ENCODE measurements at places on chromosomes 3 and 15. TPM values are rescaled to one million over a fixed set of nuclear protein-coding genes. Genes with fewer than 3 reads are reported as not detected.

DNA sequence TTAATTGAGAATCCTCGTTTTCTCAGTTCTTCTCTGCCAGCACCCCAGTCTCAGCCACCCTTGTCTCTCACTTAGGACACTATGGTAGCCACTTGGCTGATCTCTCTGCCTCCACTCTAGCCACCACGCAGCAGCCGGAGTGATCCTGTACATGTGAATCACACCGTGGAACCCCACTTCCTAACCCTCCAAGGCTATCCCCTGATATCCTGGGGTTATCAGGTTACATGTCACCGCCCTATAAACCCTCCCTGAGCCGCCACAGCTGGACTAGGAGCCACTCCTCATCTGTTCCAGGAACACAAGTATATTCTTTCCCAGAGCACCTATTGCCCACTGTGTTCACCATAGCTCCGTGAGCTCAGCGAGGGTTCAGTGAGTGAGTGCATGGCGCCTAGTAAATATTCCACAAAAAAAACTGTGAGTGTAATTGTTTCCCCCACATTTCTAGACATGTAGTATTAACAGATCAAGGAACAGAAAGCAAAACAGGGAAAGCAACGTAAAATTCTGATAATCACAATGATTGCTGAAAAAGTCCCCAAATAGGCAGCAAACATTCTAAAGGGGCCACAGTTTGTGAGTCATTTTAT is 661 bp upstream of the PARP14 start:
- no peak for DNase-seq

GRCh38 chr3:177035676-177036075 is 161.6 kb downstream of the TBL1XR1 start:
- DNase-seq = no peak

- DNase-seq = no peak
Measured at GRCh38 chr15:80034629-80035028, 24.8 kb upstream of the ZFAND6 start.

Gene SPINT1
- total RNA-seq = 1.7 TPM

Gene MCF2L2
- total RNA-seq = 3.6 TPM

GRCh38 chr3:51675201-51675611 is 4.2 kb downstream of the TEX264 start:
- DNase-seq = no peak

DNA sequence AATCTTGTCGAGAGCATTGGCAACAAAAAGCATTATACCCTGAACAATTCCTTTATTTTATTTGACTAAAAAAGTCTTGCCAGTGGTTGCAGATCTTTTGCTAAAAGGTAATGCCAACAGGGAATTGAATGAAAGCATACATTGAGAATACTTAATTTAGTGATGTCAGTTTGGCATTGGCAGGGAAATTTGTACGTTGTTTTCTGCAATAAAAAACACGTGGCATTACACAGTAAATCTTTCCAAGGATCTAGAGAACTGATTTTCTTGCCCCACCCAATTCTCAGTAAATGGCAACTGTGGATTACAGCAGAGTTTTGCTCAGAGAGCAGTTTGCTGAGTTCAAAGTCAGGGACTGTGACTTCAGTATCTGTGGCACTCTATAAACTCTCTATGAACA is 38.3 kb upstream of the IGSF10 start:
- DNase-seq = no peak

Gene AADAC
- not detected for total RNA-seq

Gene KBTBD8
- total RNA-seq = 8.3 TPM

DNA sequence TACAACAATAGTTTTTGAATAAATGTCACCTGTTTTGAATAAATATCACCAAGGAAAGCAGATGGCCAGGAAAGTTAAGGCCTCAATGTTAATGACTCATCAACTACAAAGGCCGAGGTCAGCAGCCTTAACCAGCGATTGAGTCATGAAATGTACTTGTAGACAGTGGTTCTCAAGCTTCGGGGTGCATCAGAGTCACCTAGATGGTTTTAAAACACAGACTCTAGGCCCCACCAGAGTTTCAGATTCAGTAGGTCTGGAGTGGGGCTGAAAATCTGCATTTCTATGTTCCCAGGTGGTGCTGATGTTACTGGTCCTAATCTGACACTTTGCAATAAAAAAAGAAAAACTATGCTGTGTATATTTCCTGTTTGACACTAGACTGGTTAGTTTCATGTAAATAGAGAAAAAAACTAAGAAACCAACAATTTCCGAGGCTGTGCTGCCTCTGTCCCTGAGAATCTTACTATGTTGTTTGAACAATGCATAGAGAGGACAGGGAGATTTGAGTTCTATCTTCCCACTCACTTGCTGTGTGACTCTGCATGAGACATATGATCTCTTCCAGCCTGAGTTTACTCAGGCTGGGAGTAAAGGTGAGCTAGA is 9.8 kb downstream of the RAB27A start:
- peak; percentile 53 for DNase-seq

DNA sequence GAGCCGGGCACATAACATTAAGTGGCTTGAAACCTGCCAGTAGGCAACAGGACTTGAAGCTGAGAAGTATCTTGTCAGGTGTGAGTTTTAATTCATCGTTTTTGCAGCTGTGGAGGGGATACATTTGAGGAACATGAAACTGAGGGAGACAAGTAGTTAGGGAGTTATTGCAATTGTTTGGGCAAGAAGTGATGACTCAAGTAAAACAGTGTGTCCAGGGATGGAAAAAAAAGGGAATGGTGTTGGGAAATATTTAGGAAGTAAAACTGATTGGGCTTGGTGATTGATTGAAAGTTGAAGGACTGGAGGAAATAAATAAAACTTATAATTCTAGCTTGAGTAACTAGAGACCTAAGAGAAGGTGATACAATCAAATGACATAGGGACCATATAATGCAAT is 85.5 kb downstream of the NCEH1 start:
- DNase-seq = no peak

Gene SLC12A8
- 0.37 TPM for total RNA-seq

All from activated CD4-positive, alpha-beta T cell treated with anti-CD3 and anti-CD28 coated beads, Interleukin-2, amount 10 ng/mL, durations not matched to agents 7 days and 5 days (primary cell).